ENCODE measurements at places on chromosomes 2 and 18. TPM values are rescaled to one million over a fixed set of nuclear protein-coding genes. Genes with fewer than 3 reads are reported as not detected.

The TMEM200C gene
- total RNA-seq: 0.06 TPM

The SGO2 gene
- total RNA-seq: 6.0 TPM

The KLHL41 gene
- total RNA-seq: 1.1 TPM

The GCFC2 gene
- 15.7 TPM for total RNA-seq

The CHRNG gene
- not detected for total RNA-seq

The GALNT5 gene
- 28.8 TPM for total RNA-seq

The CYP27A1 gene
- total RNA-seq: 18.1 TPM

The GCKR gene
- 22.0 TPM for total RNA-seq

The HTR2B gene
- 269 TPM for total RNA-seq

The ZAP70 gene
- not detected for total RNA-seq

The IL36A gene
- not detected for total RNA-seq

The POLR1A gene
- total RNA-seq: 12.3 TPM

The CAD gene
- total RNA-seq: 20.6 TPM

The ANKRD62 gene
- not detected for total RNA-seq

The FOXD4L1 gene
- 0.06 TPM for total RNA-seq

The PAIP2B gene
- 0.26 TPM for total RNA-seq

The SOX11 gene
- not detected for total RNA-seq

The NR4A2 gene
- total RNA-seq: 9.4 TPM

The IL1RL2 gene
- total RNA-seq: 2.2 TPM

The HOXD12 gene
- total RNA-seq: not detected

The TXNDC2 gene
- total RNA-seq: not detected

The CDH7 gene
- not detected for total RNA-seq

The GALNT13 gene
- total RNA-seq: 1.7 TPM

The C2orf42 gene
- total RNA-seq: 16.0 TPM

The SERPINB12 gene
- total RNA-seq: not detected

The AQP12A gene
- not detected for total RNA-seq

The TFPI gene
- 437 TPM for total RNA-seq

The SLC38A11 gene
- not detected for total RNA-seq

The TTN gene
- total RNA-seq: 5.6 TPM

The ARHGEF4 gene
- total RNA-seq: 1.3 TPM

The SPTBN1 gene
- 796 TPM for total RNA-seq

The ASPRV1 gene
- 0.31 TPM for total RNA-seq

The C1D gene
- total RNA-seq: 12.9 TPM

The SGPP2 gene
- total RNA-seq: not detected

The XDH gene
- total RNA-seq: under 0.01 TPM

The UGT1A3 gene
- not detected for total RNA-seq

The BMP10 gene
- total RNA-seq: not detected

The TMEM178A gene
- 1.5 TPM for total RNA-seq

Measured in aortic smooth muscle cell (primary cell).